ENCODE measurements at places on chromosomes 2 and 18.

- no peak for DNase-seq
Observed at GRCh38 chr2:147567136-147567535, 277.7 kb upstream of the ACVR2A start.

DNA sequence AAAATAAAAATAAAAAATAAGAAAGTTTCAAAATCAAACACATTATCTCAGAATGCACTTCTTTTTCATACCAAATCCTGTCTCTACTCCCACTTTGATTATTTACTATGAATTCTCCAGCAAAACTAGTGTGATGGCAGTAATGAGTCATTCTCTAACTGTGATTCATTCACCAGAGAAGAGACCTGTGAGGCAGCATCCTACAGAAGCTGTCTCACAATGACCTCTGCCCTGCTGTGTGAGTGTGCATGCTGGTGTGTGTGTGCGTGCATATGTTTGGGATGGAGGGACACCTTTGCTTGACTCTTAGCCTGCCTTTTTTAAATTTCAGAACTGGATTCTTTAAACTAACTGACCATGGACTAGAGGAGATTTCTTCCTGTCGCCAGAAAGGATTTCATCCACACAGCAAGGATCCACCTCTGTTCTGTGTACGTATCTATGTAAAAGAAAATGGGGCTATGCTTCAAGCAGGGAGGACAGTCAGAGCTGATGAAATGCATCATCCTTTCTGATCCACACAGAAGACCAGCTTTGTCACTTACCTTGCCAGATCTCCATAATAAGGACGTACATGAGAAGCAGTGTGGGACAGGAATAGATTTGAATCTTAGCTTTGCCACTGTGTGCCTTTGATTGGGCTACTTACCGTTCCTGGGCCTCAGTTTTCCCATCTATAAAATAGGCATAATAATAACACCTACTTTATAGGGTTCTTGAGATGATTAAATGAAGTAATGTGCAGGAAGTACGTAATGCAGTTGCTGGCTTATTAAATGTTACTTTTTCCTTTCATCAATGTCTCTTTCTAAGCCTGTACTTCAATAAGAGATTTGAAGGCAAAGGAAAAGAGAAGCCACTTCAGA is 31.2 kb downstream of the STAMBP start:
- peak; percentile 39 for DNase-seq

DNA sequence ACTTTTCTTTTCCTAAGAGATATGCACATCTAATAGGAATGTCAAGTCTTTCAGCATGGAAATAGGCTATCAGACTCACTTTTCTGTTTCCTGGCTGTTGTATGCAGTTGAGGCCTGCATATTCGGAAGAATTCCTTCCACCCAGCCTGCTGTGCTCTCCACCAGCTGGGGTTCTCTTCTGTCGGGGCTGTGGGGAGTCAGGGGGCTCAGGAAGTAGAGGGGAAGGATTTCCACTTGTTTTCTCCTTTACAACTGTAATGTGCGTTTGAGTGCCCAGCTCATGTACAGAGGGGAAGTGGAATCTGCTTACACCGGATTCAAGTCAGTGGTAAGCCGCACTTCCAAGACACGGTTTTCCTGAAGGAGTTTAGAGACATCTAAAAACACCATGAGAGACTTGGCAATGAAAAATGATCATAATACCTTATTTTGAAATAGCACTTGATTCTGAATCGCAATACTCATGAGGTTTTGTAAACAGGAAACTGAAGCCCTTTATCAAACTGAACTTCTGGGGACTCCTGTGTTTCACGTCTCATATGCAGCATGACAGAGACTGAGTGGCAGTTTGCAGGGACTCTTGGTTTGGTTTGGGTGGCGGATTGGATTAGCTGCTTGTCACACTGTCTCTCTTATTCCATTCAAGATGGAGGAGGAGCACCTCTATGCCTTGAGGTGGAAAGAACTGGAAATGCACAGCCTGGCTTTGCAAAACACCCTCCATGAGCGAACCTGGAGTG is 90.4 kb downstream of the MTCL1 start:
- DNase-seq = no peak

GRCh38 chr18:63284827-63285733 is 34.5 kb downstream of the BCL2 start:
- no peak for DNase-seq

DNA sequence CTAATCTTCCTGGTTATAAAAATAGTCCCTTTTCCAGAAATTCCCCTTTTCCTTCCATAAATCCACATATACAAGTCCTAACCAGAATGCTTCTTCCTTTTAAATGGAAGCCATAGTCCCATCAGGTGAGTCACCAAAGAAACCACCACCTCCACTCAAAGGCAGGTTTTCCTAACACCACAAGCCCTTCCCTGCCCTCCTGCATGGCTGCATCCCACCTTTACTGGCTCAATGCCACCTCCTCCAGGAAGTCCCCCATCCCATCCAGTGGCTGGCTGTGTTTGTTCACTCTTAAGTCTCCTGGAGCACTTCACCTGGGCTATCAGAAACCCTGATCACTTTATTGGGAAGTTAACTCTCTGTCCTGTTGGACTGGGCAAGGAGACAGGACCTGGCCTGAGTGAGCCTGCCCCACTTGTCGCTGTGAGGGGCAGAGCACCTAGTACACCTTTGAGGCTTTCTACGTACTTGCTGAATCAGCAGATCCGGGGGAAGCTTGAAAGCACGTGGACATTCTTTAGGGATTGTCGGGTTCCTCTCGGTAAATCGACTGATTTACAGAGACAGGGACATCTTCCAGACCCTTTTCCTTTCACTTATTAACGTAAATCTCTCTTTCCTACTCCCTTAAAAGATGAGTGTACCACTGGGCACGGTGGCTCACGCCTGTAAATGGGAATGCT is 71.0 kb downstream of the NGEF start:
- no peak for DNase-seq

DNA sequence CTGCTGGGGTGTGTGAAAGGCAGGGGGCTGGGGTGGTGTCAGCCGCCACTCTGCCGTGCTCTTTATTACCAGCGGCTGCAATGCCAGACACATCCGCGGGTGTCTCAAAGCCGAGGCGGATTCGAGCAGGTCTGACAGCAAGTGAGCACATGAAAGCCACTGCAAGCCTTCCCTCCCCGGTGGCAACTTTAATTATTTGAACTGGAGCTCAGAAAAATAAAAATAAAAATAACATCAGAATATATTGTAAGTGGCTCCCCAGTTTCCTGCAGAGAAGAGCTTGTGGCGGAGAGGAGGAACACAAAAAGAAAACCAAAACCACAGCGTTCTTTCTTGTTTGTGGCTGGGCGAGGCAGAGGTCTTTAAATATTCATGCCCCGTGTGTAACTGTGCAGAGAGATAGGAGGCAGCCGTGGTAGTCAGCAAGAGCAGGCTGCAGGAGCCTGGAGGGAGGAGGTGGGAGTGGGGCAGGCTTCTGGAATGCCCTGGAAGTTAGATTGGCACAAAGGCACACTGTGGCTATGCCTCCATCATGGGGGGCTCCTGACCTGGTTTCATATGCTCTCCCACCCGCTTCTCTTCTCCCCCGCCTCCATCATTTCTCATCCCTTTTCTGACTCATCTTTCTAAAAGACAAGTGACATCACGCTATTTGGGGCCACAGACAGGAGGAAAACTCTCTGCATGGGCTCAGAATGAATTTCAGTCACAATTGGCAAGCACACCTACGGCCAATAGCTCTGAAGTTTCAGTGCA is 199.8 kb downstream of the CLIP4 start:
- peak; percentile 58 for DNase-seq

DNA sequence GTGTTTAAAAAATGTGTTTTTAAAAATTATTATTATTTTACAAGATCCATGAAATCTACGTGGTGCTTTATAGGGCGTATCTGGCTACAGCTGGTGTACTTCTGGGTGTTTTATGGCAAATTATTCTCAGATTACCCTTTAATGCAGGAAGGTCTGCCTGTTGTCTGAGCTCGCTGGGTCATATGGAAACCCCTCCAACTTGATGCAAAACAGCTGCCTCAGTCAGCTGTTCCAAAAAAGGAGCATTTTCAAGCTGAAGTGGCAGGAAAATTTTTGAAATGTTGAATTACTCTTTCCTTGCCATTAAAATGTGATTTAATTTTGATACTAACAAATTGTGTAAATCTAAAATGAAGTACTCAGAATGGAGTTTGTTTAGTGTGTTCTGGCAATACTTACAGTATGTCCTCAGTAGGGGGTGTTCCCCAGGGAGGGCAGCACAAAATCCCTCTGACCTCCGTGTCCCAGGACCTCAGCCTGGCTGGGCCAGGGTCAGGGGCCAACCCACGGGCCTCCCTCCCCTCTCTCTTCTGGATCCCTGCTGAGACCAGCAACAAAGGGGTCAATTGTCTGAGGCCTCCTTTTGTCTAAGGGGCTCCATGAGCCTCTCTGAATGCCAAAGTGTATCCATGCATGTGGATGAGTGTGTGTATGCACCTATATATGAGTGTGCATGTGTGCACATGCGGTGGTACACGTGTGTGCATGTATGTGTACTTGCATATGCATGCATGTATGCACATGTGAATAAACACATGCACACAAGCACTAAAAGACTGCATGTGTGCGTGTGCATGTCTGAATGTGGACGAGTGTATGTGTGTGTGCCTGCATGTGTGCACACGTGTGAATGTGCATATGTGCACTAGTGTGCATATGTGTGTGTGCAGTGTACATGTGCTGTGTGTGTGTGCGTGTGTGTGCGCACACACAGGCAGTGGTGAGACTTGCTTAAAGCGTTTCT is 105.4 kb downstream of the ACOXL start:
- DNase-seq = no peak

GRCh38 chr2:287471-287885 is 413 bp downstream of the ALKAL2 start:
- no peak for DNase-seq

DNA sequence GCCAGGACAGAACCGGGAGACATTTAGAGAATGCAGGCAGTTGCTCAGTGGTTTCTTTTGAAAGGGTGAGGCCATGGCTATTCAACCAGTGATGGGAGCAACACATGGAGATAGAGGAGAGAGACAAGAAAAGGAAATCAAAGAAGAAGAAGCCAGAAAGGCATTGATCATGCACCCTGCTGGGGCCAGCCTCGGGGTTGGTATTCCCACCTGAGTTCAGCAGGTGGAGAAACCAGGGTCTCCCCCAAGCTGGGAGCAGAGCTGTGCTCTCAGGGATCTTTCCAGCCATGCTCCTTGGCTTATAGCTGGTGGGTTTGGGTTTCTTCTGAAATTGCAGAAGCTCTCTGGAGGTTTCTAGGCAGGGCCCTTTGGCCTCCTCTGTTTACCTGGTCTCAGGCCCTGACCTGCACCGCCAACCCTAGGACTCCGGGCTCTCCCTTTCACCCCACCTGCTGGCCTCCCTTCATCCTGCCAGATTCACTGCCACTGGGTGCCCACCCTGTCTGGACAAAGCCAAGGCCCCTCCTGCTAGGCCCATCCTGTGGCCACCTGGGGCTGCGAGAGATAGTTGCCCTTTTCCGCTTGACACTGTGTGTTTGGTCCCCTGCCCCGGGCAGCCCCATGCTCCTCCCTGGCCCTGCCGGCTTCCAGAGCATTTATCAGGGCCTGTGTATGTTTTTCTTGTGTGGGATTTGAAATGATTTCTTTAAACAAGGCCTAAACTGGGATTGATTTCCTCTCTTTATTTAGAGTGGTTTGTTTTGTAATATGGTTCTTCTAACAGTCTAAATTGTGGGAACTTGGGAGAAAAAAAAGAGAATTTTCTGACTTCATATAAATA is 126.7 kb downstream of the DDX1 start:
- DNase-seq = no peak

DNA sequence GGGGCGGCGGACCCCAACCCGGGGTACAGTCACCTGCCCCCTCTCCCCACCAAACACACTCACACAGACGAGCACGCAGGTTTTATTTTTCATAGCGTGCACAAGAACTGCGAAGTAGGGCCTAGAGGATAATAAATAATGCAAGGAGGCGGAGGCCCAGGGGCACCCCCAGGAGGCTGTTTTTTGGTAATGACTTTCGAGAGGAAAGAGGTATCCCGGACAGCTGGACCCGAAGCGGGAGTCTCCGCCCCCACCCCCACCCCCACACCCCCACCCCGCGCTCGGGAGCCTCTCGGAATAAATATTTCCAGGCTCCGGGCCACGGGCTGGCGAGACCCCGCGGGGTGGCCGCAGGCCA is 3.4 kb downstream of the CYP26B1 start:
- no peak for DNase-seq

GRCh38 chr2:185284696-185285095 is 453.9 kb upstream of the FSIP2 start:
- no peak for DNase-seq

DNA sequence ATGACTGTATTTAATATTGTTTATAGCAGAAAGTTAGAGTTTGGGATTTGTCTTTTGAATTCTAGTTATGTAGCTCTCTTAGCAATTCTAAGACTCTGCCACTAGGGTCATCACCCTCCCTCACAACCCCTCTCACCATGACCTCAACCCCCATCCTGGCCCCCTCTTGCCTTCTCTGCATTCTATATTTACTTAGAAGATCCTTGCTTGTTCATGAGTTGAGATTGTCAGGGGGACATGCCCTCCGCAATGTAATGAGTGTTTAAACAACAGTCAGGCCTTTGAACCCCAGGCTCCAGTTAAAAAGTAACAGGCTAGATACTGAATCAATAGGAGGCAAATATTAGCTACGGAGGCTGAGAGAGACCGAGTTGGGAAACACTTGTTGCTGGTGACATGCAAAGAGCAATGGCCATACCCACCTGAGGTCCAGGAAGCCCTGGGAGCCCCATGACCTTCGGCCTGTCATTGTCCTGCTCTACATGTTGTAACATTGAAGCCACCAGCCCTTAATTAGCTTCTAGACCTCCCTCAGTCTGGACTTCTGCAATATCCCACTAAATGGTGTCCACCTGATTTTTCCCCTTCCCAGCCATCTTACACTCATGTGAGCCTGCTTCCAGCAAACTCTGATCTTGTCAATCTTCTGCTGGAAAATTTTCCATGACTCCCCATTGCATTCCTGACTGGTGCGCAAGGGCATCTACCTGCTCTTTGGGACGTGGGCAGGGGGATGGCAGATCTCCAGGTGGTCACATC is 221.1 kb downstream of the ALPK2 start:
- DNase-seq = no peak

DNA sequence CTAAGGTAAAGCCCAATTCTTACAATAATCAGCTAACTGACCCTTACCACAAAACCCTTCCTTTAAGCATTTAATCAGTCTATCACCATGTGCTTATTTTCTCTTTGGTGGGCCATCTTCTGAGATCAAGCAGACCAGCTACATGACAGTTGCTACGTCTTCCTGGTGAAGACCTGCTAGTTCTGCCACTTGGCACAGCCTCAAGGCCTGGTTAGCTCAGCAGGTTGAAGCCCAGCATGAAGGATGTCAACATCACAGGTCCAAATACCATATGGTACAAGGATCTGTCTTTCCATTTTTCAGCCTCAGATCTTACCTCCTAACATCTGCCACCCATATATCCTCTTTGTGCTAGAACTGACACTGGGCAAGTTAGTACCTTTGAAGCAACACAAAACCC is 636.9 kb downstream of the LRP1B start:
- DNase-seq = no peak

- no peak for DNase-seq
Observed at GRCh38 chr18:76488190-76488589, 6.9 kb downstream of the ZNF516 start.

Data from activated naive CD4-positive, alpha-beta T cell treated with Interleukin-2 at 50 U/mL for 16 hours (primary cell).